ENCODE measurements at places on chromosomes 13 and 19. TPM values are rescaled to one million over a fixed set of nuclear protein-coding genes. Genes with fewer than 3 reads are reported as not detected.

Gene ACER1
- not detected for total RNA-seq

Gene OR4F17
- not detected for total RNA-seq

Gene PRRG2
- total RNA-seq = not detected

Gene OVOL3
- total RNA-seq = not detected

Gene SLC7A10
- total RNA-seq = 2.8 TPM

Gene GPR12
- not detected for total RNA-seq

Gene SHISA2
- total RNA-seq = 2.6 TPM

Gene SLC25A41
- 0.46 TPM for total RNA-seq

Gene FUT1
- 2.5 TPM for total RNA-seq

Gene APC2
- total RNA-seq = 3.4 TPM

Gene CALR3
- not detected for total RNA-seq
